Stimulated activated CD4-positive, alpha-beta T cell treated with anti-CD3 and anti-CD28 coated beads, TNF-alpha, amount 100 ng/mL, for 1 hour (primary cell): ENCODE measurements at places on chromosomes 1 and 21.

DNA sequence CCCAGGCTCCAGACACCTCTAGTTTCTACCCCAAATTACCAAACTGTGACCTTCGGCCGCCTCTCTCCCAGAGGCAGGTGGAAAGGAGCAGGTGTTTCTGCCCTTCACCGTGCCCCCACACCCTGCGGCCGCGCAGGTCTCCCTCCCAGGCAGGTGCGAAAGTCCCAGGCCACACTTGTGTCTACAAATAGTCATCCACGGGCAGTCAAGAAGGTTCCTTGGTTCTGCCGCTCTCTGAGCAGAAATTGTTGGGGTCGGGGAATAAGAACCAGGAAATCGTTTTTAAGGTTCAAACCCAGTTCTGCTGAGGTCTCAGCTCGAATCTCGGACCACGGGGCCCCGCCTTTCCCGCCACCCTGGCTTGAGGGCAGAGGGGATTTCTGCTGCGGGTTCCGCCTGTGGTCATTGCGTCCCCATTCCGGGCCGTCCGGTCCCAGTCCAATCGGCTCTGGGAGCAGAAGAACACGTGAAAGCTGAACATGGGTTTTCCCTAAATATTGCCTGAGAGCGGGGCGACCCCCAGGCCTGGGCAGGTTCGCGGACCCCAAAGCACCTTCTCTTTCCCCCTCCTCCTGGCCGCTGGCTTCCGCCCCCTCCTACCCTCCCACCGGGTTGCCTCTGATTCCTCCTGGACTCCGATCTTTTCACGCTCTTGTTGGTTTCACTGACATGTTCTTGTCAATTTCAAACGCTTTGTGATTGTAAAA is 1.2 kb upstream of the ATF3 start:
- DNase-seq: no peak

DNA sequence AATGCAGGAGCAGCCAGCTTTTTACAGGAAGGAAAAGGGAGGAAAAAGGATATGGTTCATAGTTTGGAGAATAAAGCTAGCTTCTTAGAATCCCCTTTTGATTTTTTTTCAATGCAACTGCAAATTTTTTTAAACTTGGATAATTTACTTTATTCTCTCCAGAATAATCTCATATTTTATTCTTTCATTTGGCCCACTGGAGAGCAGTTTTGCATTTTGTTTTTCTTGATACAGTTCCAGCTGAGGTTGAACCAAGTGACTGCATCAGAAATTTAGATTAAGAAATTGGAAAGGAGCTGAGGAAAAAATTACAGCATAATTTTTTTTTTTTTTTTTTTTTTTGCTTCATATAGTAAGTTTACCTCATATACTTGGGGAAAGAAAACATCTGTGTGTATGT is 22.8 kb downstream of the GABPA start:
- DNase-seq: no peak

DNA sequence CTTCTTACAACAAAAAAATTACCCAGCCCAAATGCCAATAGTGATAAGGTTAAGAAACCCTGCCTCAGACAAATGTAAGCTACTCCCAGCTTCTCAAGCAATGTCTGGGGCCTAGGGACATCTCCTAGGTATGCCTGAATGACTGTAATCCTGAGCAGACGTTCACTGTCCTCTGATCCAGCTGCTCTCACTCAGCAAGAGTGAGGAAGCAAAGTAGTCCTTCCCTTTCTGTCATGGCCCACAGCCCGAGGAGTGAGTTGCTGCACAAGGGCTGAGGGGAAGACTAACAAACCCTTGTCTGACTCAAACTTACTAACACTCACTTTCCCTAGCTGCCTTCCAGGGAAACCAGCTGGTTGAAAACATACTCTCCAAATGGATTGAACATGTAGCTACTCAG is 124.9 kb upstream of the TNFSF4 start:
- DNase-seq: no peak

GRCh38 chr1:61424382-61424781 is 300.6 kb downstream of the TM2D1 start:
- DNase-seq: no peak

- no peak for DNase-seq
Measured at GRCh38 chr1:29482991-29483390, 246.7 kb downstream of the PTPRU start.

DNA sequence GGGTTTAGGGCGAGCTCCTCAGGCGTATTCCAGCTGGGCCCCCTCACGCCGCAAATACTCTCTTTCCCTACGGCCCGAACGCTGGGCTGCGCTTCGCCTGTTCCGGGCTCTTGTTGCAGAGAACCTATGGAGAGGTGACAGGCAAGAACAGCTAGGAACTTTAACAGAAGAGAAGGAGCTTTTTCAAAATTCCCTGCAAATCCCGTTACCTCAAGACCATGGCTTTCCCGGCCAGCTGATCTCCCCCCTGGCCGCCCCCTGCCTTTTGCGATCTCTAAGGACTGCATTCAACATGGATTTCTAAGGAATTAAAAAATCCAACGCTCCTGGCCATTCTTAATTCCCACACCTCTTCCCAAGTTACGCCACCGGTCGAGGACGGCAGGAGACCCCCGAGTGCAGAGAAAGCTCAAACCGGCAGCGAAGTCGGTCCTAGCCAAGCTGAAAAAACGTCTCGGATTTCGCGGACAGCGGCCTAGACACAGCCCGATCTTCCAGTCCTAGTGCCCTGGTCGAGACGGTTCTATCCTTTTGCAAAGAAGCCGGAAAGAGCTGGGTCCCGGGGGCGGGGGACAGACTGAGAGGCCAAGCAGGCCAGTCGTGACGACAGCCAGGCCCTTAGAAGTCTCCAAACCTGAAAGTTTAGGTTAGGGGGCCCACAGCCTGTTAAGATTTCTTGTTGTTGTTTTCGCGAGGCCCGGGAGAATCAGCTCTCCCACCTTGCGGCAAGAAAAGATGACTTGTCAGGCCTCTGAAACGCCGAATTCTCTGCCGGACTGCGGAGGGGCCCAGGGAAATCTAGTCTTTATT is 1.1 kb upstream of the TBX15 start:
- DNase-seq: no peak

DNA sequence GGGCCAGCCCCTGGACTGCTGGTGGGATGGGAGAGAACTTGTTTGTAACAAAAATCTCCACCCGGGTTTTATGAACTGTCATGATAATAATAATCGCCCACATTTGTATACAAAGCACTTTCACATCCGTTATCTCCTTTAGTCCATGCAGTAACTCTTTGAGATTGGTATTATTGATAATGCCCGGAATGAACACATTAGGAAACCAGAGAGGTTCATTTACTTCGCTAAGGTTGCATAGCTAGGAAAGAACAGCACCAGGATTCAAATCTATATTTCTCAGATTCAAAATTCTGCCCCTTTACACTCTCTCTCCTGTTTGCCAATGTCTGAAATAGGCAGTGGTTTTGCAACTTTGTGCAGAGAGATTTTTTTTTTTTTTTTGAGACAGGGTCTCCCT is 131.4 kb downstream of the FOXD2 start:
- DNase-seq: no peak

DNA sequence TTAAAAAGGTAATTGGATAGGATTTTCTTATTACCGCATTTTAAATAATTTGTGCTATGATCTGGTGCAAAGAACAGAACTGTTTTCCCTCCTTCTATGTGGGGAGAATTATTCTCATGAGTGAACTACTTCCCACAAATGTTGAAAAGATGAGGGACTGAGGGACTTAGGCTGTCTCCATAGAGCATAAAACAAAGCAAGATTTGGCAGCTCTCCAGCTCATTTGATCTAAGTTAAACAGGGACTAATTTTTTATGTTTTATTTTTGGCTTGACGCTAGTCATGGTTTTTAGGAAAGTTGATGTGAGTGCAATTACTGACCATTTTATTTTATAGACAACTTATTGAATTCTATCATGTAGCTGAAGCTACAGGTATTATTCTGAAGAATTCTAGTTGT is 362.3 kb downstream of the HLX start:
- no peak for DNase-seq

DNA sequence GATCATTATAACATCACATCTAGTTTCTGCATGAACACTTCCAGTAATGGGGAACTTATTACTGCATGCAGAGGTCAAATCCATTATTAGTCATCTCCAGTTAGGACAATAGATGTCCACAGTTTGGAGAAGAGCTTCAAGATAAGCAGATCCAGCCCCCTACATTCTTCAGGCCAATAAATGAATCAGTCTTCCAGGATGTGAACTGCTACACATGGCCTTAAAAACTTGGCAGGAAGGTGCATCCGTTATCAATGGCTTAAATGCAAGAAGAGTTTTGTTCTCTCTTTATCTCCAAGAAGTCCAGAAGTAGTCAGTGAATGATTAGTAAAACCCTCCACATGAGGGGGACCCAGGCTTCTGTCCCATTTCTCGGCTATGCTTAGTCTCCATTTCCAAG is 70.8 kb downstream of the DMRTA2 start:
- no peak for DNase-seq

GRCh38 chr1:152448095-152448494 is 34.0 kb upstream of the CRNN start:
- DNase-seq: no peak

- no peak for DNase-seq
Measured at GRCh38 chr1:56872597-56872996, 18.0 kb downstream of the C8A start.

- no peak for DNase-seq
Measured at GRCh38 chr1:238589843-238590435, 699.2 kb upstream of the ZP4 start.

- no peak for DNase-seq
Measured at GRCh38 chr1:3024588-3024987, 3.3 kb downstream of the ACTRT2 start.

DNA sequence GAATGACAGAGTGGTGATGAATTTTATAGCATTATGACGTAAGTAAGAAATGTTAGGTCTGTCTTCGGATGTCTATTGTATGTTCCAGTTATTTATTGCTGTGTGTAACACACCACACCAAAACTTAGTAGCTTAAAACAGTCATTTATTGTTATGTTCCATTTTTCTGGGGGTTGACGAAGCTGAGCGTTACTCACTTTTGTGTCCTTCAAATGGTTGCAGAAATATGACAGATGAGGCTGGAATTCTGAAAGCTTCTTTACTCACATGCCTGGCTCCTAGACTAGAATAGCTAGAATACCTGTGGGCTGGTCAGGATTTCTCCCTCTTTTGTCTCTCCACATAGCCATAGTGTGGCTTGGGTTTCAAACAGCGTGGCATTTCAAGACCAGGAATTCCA is 62.1 kb upstream of the S1PR1 start:
- no peak for DNase-seq

DNA sequence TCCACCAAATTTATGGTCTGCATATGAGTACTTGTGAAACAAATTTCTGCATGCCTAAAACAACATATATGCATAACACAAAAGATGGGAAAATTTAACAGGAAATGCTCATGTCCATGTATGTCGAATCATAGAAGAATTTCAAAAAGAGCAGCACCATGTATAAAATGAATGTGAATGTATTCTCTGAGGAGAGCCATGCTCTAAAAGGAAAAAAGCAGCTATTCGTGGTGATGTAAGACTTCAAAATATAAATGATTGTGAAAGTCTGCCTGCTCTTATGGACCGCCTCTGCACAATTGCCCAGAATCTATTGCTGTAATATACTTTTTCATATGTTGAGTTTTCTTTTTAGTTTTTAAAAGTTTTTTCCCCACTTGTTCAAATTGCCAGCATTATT is 66.8 kb downstream of the EPB41 start:
- no peak for DNase-seq

DNA sequence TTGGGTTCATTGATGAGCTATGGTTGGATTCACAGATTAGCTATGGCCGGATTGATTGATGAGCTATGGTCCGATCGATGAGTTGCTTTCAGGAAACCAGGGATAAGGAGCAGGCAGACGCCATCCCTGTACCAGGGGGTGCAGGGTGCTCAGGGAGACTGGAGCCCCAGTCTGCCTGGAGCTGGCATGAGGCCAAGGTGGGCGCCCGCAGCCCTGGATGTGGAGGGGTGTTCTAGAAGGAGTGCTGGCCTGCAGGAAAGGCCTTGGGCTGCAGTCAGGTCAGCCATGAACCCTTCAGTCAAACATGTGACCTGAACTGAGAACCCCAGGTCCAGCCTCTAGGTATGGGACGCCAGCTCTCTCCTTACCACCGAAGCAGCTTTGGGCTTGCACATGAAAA is 172.7 kb upstream of the ARHGEF16 start:
- DNase-seq: no peak

GRCh38 chr1:8018492-8019228 is 7.4 kb downstream of the ERRFI1 start:
- no peak for DNase-seq

DNA sequence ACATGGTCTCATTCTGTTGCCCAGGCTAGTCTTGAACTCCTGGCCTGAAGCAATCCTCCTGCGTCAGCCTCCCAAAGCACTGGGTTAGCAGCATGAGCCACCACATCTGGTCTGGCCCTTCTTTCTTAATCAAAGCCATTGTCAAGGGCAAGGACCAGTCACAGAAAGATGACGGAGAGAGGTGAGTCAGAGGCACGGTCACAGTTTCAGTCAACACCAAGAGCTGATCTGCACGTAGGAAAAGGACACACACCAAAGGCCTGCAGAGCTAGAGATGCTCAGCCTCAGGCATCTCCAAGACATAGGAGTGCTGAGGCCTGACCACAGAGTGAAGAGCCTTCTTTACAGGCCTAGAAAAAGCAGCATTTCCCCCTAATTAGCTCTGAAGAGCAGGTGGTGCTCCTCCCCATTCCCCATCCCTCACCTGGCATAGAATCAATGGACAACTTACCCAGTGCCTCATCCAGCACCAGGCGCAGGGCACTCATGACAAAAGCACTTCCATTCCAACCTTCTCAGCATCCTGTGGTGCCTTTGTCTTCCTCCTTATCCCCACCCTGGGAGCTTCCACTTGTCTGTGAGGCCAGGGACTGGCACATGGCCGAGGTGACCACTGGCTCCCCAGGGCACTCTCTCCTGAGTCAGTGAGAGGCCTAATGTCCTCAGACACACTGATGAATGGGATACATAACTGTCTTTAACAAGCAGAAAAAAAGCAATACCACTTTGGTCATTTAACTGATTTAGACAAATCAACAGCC is 139.8 kb downstream of the AJAP1 start:
- no peak for DNase-seq

DNA sequence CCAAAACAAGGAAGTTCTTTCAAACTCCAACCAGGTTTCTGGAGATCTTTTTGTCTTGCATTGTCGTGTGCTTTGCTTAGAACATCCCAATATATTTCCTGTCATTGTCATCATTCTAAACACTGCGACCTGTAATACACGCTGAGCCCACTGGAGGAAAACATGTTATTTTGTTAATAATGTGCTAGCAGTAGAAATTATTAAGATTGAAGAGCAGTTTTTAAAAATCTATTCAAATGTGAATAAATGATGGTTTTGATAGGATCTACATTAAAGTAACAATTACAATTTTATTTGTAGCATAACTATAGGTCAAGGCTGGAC is 268.5 kb downstream of the PTPRC start:
- DNase-seq: no peak

DNA sequence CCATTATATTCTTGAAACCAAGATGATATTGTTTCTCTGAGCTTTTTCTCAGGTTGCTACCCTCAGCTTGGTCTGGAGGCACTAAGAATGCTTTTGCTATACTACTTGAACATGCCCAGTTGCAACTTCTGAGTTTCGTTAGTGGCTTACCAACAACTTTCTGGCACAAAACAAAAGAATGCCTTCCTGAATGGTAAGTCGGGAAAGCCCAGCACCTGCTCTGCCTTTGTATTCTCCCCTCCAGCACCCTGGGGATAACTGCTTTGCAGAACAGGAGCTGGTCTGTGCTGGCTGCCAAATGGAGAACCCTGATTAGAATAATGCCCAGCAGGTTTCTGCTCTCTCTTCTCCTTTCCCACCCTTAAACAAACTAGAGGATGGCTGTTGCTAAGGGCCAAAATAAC is 149.3 kb downstream of the TGFB2 start:
- DNase-seq: no peak

GRCh38 chr1:22246755-22247480 is 104.0 kb upstream of the WNT4 start:
- DNase-seq: no peak
